Left hindlimb (tissue), 1 donor: ENCODE measurements at places on chromosomes 7 and 10.

- no peak for DNase-seq
Observed at GRCh38 chr7:146366938-146367337, 250.3 kb downstream of the CNTNAP2 start.

DNA sequence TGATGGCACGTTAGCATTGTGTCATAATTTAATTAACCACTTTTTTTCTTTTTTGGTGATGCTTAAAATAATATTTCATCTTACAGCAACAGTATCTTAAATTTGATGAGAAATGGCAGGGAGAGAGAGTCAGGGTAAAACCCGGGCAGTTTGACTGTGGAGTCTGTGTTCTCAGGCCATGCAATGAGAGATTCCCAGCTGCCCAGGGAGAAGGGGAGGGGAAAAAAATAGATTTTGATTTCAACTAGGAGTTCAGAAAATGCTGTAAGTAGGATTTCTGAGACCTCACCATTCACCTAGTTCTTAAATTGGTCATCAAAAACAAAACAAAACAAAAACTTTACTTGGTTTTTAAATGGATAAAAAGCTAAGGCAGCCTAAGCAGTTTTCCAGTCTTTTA, 37.4 kb upstream of the XPNPEP1 start:
- no peak for DNase-seq

DNA sequence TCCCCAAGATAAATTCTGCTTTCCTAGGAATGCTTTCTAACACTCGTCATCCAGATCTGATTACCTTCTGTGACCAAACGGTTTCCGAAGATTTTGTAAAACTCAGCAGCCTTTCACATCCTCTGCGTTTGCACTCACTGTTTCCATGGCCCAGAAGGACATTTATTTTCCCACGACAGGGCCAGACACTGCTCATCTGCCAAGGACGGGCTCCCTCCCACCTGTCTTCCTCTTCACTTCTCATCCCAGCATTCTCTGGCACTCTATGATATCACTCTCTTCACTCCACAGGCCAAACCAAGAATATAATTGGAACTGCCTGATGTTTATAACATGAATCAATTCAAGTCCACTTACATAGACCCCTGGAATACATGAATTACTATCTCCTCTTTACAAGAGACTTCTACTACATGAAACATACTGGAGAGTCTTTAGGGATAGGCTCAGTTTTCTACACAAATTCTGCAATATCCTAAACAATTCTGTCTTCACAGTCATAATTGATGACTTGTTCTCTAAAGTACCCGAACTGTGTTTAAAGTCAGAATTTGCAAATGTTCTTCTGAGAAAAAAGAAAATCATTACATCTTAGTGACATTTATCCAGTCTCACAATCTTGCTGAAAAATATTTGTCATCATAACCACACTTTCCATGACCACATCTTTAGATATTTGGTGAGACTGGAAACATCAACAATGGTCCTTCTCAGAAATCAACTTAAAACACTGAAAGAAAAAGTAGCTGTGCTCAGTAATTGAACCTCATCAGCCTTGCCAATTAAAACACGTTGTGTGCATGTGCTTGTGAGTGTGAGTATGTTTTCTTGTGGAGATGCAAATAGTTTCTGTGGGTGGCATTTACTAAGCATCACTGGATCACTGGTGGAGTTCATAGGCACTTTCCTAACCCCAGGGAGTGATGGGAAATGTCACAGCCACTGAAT, 79.5 kb upstream of the PRSS58 start:
- DNase-seq = no peak

DNA sequence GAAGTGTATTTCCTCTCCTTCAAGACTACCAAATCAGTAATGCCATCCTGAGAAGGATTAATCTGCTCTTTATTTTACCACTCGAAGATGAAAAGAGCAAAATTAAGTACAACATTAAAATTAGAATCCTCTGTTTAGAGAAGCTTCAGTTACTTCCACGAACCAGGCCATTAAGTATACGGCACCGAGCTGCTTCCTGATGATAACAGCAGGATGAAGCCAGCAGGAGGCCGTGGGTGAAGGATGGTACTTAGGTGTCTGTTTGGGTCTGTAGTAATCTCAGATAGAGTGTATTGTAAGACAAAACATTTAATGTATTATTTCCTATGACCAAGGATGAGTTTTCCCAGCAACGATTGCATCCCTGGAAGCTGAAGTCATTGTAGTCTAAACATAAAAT, 362.8 kb downstream of the SFMBT2 start:
- no peak for DNase-seq

DNA sequence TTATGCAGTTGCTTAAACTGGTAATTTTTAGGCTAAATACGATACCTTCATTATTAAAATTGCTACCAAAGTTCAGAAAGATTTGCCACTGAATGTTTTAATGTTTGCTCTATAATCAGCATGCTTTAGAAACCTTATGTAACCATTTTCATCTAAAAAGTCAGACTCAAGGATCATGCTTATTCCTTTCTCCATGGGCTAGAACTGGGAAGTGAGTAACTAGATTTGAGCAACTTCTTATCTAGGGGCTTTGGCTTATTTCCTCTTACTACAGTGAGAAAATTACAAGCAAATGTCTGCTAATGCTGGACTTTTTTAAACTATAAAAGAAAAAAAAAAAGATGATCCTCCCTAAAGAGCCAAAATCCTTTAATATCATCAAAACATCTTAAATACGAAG, 215.9 kb downstream of the CRPPA start:
- DNase-seq = no peak

DNA sequence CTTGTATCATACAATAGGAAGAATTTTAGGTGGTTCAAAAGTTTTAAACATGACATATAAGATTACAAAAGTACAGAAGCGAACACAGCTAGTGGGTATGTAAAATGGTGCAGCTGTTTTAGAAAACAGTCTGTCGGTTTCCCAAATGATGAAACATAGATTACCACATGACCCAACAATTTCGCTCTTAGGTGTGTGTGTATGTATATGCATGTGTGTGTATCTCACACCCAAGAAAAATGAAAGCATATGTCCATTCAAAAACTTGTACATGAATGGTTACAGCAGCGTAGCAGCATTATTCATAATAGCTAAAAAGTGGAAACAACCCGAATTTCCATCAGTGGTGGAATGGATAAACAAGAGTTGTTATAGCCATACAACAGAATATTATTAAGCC, 23.5 kb downstream of the AFAP1L2 start:
- DNase-seq = no peak

GRCh38 chr10:104578671-104579070, 62.4 kb upstream of the SORCS3 start:
- DNase-seq = no peak

DNA sequence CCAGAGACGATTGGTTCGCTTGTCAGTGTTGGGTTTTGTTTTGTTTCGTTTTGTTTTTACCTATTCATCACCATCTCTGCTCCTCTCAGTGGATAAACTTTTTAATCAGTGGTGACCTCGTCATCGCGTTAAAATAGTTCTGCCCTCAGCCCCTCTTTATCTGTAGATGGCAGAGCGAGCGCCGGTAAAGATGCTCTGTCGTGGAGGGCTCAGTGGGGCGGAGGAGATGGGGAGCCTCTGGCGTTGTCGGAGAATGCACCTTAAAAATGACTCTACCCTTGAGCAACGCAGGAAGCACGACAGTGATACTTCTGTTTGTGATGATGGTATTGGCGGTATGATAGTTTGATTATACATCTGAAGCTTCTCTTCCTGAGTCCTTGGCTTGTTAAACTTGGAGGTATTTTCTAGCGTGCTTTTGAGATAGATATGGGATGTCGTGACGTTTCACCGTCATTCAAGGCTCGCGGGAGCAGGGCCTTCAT, 554 bp downstream of the CSGALNACT2 start:
- no peak for DNase-seq
